ENCODE measurements at places on chromosomes 7 and 10. TPM values are rescaled to one million over a fixed set of nuclear protein-coding genes. Genes with fewer than 3 reads are reported as not detected.

GRCh38 chr10:127928021-127928806 is 21.3 kb downstream of the PTPRE start:
- no peak for DNase-seq

DNA sequence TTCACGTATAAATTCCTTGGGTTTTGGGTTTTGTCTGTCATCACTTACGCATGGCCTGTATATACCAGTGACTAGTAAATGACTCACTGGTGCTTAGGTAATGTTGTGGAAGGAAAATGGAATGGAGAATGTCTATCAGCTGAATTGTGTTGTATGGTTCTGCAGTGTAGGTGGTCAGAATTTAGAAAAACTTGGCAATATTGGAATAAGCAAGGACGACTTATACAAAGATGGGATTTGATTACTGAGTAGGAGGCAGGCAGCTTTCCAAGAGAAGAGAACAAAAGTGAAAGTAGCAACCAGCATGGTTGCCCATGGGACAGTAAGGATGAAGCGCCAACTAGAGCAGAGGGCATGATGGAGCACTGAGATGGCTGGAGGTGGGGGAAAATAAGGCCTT is 168.6 kb upstream of the CSTF2T start:
- no peak for DNase-seq

DNA sequence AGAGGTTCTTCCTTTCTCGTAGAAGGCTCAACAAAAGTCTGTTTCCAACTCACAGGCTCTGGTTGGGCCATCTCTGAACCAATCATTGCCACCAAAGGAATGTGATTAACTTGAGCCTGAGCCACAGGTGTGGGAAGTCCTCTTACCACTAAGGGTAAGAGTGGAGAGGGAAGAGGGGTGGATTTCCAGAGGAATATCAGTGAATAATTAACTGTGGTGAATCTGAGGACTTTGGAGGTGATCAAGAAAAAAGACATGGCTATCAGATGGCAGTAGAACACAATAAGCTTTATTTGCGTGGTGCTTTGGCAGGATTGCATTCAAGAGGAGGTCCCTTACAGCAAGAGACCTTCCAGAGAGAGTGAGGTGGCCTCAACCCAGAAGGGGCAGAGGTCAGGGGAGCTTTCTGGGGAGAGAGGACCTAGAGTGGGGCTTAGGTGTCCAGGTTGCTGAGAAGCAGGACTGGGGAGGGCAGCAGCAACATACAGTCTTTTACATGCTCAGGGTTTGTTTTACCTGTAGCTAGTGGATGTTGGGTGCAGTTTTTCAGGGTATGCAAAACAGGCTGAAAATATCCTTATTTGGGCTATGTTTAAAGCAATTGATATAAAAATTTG is 61.4 kb downstream of the BBS9 start:
- DNase-seq, result no peak

DNA sequence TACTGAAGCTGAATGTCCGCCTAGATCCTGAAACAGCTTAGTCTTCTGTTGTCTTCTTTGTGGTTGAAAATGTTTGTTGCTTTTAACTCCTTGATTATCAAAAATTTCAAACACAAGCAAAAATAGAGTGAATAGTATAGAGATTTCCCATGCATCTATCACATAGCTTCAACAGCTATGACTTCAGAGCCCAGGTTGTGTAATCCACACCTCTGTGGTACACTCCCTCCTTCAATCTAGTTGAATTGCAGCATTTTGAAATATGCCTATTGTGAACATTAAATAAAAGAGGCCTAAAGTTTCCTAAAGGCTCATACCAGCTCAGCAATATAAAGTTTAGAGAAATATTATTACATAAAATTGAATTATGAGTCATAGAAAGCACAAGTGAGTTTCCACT is 204.7 kb upstream of the HDAC9 start:
- no peak for DNase-seq

- DNase-seq, result no peak
These were observed 39.9 kb downstream of the STRA8 start for GRCh38 chr7:135273581-135273980.

DNA sequence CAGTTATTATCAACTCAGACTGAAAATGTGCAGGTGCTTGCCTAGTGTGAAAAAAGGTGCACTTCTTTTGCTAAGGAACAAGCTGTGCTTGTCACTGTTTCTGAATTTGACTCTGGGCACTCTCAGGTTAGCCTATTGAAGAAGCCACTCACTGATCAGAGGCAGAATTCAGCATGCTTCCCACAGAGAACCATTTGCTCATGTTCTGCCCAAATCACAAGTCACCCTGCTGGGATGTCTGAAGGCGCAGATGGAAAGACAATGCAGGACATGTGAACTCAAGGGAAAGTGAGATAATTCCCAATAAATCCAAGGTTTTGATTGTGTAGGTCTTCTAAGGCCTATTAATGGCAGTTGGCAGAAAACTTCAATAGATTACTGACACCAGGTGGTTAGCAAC is 47.8 kb upstream of the CSTF2T start:
- DNase-seq, result no peak

- DNase-seq, result no peak
These were observed 1.2 kb upstream of the OR6V1 start for GRCh38 chr7:143050931-143051330.

GRCh38 chr10:99605351-99605750 is 14.9 kb downstream of the SLC25A28 start:
- no peak for DNase-seq

- no peak for DNase-seq
These were observed 78.7 kb downstream of the NKX6-2 start for GRCh38 chr10:132707121-132707775.

GRCh38 chr7:67843001-67843565 is 846.5 kb downstream of the TYW1 start:
- DNase-seq, result no peak

- DNase-seq, result no peak
These were observed 179.3 kb downstream of the ABCA13 start for GRCh38 chr7:48350515-48350914.

GRCh38 chr7:8178353-8178752 is 83.6 kb downstream of the ICA1 start:
- no peak for DNase-seq

GRCh38 chr10:13717936-13718772 is 131.4 kb downstream of the PRPF18 start:
- no peak for DNase-seq

- DNase-seq, result no peak
These were observed 42.1 kb upstream of the ADRA2A start for GRCh38 chr10:111034598-111035310.

DNA sequence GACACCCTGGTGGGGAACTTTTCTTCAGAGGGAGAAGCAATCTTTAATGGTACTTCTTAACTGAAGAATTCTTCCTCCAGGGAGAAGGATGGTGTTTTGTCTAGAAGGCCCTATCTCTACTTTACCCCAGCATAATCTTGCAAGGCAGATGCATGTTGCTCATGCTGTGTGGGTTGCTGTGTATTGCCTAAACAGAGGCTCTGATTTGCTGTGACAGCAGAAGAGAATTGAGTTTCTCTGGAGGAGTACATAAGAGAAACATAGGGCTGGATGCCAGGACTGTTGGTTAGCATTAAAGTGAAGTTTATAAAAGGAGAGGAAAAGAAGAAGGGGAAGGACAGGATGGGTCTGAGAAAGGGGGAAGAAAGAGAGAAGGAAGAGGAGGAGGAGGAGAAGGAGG is 248.1 kb upstream of the HPS1 start:
- no peak for DNase-seq

- DNase-seq, result no peak
These were observed 5.7 kb upstream of the R3HCC1L start for GRCh38 chr10:98128802-98129201.

DNA sequence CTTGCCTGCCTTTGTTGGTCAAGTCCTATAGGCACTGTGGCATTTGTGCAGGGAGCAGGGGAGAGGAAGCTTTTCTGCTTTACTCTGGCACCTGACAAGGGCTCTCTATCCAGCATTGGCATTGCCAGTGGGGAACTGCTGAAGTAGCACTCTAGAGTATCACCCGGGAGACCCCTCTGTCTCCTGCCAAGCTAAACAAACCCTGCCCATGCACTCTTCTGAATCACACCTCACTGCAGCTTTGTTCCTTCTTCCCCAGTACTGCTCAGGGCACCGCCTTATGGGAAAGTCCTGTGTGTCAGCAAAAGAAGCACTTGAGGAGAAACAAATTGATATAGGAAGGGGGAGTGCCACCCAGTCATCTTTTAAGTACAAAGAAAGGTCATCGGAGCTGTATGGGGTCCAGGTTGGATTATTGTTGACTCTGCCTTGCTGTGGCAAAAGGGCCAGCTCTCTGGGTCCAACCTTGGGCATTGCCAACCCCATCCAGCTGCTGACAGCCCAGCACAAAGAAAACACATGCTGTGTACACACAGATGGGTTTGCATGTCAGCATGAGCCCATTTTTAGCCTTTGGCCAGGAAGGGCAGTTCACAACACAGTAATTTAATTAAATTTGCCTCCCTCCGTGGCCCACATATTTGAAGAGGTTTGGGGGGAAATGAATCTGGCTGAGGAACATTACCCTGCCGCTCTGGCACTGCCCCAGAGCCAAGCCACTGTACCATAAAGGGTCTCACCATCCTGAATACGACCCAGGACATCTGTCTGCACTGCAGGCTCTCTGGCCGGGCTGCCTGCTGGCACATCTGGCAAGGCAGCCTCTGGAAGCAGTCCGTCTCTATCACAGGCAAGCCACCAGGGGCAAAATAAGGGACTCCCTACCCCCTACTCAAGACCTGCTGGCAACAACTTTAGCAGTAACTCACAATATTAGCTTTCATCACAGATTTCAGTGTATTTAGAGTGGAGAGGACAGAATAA is 13.1 kb downstream of the LRRC4 start:
- no peak for DNase-seq

- no peak for DNase-seq
These were observed 8.6 kb downstream of the MEST start for GRCh38 chr7:130500463-130500862.

DNA sequence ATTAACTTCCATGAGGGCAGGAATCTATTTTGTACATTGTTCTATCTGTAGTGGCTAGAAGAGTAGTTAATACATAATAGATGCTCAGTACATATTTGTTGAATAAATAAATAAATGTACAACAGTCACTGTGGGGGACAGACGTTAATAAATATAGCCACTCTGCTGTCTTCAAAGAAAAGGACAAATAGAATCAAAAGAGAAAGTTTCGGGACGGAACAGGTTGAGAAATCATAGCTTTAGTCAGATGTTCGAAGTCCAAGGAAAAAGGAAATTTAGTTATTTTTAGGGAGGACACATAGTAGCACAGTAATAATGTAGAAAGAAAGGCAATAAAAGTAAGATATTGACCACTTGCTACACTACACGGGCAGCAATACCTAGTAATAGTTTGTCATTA is 861.4 kb downstream of the PCDH15 start:
- no peak for DNase-seq

GRCh38 chr10:64303566-64303965 is 782.4 kb downstream of the REEP3 start:
- no peak for DNase-seq

DNA sequence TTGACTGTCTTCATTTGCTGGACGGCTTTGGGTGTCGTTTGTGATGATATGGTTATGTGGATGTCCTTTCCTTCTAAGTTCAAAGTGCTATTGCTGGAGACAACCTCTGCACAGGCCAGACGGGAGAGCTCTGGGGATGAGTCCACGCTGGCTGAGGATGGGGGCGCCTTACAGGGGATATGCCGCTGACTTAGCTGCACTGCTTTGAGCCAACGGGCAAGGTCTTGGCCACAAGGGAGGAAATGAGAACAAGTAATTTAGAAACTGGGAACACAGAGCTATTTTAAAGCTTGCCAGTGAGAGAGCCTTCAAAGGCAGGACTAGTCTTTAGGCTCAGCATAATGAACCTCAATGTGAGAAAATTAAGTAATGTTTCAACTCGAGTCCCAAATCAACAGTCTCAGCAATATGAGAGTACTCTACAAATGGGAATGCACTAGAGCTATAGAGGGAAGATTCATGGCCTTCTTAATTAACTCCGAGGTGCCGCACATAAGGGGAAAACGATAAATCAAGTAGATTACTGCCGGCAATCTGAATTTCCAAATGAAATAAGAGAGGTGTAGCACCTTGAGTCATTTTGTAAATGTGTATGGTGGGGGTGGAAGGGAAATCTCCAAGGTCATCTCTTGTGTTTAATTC is 209.3 kb downstream of the JAZF1 start:
- no peak for DNase-seq

- DNase-seq, result no peak
These were observed 24.1 kb upstream of the ABCA13 start for GRCh38 chr7:48147078-48147591.

GRCh38 chr10:57222603-57223002 is 861.5 kb upstream of the ZWINT start:
- DNase-seq, result no peak

DNA sequence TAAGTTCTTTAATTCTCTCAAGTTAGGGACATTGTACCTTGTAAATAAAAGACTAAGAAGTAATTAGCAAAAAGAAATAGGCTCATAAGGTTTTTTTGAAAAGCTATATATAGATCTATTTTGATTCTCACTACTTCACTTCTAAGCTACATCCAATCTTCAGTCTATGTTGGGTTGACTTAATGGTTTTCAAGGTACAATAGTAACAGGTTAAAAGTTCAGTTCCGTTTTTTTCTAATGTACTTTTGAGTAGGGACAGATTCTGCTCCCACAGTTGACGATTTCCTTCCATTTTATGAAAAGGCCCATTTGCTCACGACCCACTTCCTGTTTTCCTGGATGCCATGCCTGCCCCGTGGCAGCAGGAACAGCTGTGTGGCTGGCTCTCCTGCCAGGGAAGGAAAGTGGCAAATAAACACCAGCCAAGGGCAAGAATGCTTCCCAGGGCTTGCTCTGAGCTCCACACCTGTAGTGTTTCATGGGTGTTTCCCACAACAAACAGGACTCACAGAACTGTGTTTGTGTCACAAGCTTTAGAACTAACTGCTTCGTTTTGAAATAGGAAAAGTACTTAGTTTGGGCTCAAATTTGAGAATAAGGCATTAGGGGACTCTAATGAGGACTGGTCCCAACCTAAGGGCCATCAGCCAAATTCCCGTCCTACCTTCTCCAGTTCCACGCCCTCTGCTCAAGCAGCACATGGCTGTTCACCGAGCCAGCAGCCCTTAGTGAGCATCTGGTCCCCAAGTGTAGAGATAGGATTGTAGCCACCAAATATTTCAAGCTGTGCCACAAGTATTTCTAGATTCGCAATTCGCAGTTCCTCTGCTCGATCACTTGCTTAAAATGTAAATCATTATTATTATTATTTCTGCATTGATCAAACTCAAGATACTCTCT is 240.7 kb downstream of the COBL start:
- no peak for DNase-seq

DPYSL4 gene
- polyA plus RNA-seq, result 0.10 TPM

ICA1 gene
- polyA plus RNA-seq, result 2.6 TPM

IFIT1 gene
- polyA plus RNA-seq, result 13.9 TPM

TFR2 gene
- 2.6 TPM for polyA plus RNA-seq

PTPRZ1 gene
- not detected for polyA plus RNA-seq

MYO3A gene
- polyA plus RNA-seq, result not detected

BTBD16 gene
- not detected for polyA plus RNA-seq

ANKRD1 gene
- not detected for polyA plus RNA-seq

AGMO gene
- not detected for polyA plus RNA-seq

COL13A1 gene
- polyA plus RNA-seq, result not detected

PNLIP gene
- not detected for polyA plus RNA-seq

RSU1 gene
- polyA plus RNA-seq, result 108 TPM

CC2D2B gene
- polyA plus RNA-seq, result 0.48 TPM

ACSL5 gene
- polyA plus RNA-seq, result 54.1 TPM

GCK gene
- 0.55 TPM for polyA plus RNA-seq

MBL2 gene
- not detected for polyA plus RNA-seq

TMEM60 gene
- polyA plus RNA-seq, result 36.0 TPM

MOGAT3 gene
- not detected for polyA plus RNA-seq

ZNF277 gene
- 10.6 TPM for polyA plus RNA-seq
